ENCODE measurements at places on chromosomes 6 and 20. TPM values are rescaled to one million over a fixed set of nuclear protein-coding genes. Genes with fewer than 3 reads are reported as not detected.

Gene IFNGR1
- 54.6 TPM for total RNA-seq

Gene MCHR2
- total RNA-seq = not detected

Gene NRSN1
- not detected for total RNA-seq

Gene PTGIS
- 0.62 TPM for total RNA-seq

Gene ARMH2
- total RNA-seq = not detected

Gene DEFB113
- not detected for total RNA-seq

Gene TAAR5
- total RNA-seq = not detected

Gene NEDD9
- total RNA-seq = 37.1 TPM

Gene TAP2
- total RNA-seq = 57.7 TPM

Gene MCCD1
- total RNA-seq = not detected

Gene DDX27
- 36.5 TPM for total RNA-seq

Gene CDH22
- not detected for total RNA-seq

Gene RIN2
- 1.7 TPM for total RNA-seq

All from melanocyte of skin (primary cell).